ENCODE measurements at places on chromosomes 11 and 22.

DNA sequence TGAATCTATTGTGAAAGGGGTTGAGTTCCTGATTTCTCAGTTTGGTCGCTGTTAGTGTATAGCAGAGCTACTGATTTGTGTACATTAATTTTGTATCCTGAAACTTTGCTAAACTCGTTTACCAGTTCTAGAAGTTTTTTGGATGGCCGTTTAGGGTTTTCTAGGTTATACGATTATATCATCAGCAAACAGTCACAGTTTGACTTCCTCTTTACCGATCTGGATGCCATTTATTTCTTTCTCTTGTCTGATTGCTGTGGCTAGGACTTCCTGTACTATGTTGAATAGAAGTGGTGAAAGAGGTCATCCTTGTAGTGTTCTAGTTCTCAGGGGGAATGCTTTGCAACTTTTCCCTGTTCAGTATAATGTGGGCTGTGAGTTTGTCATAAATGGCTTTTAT, 24.6 kb upstream of the OOSP4B start:
- no peak for DNase-seq

DNA sequence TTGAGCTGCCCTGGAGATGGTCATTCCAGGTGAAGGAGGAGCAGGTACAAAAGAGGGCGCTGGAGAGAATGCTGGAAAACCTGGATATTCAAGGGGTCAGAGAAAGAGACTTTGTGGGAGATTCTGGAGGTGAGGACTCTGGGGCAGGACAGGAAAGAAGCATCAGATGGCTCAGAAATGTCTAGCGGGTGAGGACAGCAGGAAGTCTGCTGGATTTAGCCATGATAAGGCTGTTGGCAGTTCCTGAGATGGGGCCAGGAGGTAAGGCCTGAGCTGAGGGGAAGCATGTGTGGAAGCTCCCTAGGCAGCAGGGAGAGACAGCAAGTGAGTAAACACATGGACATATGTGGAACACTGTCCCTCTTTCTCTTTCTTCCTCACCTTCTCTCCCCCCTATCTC, 1.5 kb downstream of the UPB1 start:
- DNase-seq = no peak

DNA sequence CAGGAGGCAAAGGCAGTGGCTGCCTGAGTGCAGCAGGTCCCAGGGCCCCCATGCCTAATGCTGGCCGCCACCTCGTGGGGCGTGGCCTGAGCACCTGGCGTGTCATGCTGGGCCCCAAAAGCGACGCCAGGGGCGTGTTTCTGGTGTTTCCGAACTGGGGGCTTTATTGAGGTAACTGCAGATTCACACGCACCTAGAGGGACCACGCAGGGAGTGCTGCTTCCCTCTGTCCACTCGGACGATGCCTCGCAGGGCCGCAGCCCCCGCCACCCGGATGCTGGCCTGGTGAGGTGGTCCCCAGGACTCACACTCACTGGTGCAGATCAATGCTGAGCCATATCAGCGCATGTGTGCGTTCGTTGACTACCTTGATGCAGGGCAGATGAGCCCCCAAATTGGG, 736.2 kb downstream of the BRD1 start:
- no peak for DNase-seq

- DNase-seq = no peak
Measured at GRCh38 chr11:10273738-10274137, 20.3 kb downstream of the SBF2 start.

DNA sequence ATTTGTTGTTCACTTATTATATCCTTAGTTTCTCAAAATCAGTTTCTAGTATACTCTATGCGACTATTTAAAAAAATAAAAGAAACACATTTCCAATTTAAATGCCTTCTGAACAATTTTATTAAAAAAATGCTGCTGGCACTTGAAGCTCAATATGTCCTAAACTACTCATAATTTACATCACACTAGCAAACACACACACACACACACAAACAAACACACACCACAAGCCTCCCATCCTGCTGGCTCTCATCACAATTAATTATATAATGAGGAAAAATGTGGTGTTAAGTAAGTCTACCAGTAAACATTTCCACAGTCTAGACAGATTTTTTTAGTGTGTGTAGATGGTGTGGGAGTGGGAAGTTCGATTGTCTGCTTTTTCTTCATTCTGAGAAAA, 350.3 kb downstream of the AASDHPPT start:
- no peak for DNase-seq

DNA sequence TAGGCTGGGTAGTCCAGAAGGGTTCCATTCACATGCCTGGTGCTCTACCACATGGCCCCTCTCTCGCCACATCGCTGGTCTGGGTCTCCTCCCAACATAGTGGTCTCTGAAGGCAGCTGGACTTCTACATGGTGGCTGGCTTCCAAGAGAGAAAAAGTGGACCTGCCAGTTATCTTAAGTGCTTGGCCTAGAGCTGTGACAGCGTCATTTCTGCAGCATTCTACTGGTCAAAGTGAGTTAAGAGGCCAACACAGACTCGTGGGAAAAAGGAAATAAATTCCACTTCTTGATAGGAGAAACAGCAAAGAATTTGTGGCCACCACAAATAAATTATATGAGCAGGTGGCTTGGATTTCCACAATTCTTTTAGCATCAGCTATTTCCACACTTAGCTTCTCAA, 21.0 kb upstream of the BARX2 start:
- no peak for DNase-seq

- no peak for DNase-seq
Measured at GRCh38 chr22:31127181-31127772, 4.5 kb downstream of the INPP5J start.

- DNase-seq = no peak
Measured at GRCh38 chr11:113906516-113906915, 1.9 kb downstream of the HTR3B start.

All from stimulated activated CD8-positive, alpha-beta memory T cell treated with anti-CD3 and anti-CD28 coated beads, Interleukin-4, amount 100 ng/mL, for 1 hour (primary cell).